GM12892 (cell line): ENCODE measurements at places on chromosomes 16 and 17.

DNA sequence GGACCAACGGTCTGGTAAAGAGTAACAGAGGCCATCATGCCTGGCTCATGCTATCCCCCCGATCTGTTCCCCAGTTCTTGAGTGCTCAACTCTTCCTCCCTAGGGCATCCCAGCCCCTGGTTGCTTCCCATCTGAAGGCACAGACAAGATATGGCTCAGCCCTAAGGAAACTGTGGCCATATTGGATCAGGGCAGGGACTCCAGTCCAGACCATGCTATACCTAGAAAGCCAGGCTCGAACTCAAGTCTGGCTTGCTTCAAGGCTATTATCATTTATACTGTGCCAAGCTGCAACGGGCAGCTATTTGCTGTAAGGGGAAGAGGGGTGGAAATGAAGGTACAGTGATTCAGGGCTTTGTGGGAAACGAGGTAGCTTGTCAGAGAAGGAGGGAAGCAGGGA, 2.8 kb downstream of the UBTF start:
- no peak for DNase-seq

GRCh38 chr17:70661342-70662222, 492.2 kb downstream of the KCNJ2 start:
- no peak for DNase-seq

DNA sequence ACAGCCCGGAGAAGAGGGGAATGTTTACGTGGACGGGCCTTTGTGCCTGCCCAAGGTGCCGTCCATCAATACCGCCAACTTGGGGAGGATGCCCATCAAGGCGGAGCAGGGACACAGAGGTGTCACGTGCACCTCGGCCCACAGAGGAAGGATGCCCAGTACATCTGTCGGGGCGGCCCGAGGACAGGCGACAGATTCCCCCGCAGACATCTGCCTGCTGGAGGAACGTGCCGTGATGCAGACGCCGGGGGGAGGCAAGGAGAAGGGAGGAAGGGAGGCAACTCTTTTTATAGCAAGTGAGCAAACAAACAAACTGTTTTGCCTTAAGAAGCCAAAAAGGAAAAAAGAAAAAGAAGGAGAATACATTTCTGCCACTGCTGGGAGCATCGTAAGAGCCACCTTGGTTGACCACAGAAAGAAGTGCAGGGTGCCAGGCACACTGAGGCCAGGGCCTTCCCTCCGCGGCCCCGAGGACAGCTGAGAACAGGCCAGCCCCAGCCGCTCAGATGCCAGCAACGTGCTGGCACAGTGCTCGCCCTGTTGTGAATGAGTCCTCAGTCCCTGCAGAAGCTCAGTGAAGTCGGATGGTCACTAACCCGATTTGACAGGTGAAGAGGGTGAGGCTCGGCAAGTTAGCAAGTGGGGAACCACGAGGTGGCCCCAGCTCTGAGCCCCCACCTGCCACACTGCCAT, 146.4 kb downstream of the RBFOX3 start:
- DNase-seq = no peak

DNA sequence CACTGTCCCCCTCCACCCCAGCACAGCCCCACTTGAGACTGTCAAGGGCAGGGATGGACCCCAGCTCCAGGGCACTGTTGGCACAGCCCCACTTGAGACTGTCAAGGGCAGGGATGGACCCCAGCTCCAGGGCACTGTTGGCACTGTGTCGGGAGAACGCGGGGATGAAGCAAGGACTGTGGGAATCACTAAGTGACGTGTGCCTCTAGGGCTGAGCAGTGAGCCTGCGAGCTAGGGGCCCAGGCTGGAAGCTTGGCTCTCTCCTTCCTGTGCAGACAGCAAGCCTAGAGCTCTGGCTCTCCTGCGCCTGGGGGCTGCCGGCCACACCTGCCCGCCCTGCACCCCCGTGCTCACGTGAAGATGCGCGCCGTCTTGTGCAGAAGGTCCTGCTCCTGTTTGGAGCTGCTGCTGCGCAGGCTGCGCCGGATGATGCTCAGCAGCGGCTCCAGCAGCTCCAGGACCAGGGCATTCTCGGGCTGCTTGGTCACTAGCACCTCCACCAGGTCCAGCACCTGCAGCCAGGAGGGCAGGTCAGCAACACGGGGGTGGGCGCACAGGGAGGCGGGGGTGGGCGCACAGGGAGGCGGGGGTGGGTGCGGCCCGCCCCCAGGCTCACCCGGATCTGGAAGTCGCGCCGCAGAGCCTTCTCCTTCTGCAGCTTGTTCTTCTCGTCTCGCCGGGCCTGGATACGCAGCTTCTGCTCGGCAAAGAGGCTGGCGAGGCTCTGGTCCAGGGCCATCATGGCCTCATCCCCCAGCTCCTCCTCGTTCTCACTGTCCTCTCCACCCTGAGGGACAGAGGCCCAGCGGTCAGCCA, 10.8 kb downstream of the MYBBP1A start:
- no peak for DNase-seq

DNA sequence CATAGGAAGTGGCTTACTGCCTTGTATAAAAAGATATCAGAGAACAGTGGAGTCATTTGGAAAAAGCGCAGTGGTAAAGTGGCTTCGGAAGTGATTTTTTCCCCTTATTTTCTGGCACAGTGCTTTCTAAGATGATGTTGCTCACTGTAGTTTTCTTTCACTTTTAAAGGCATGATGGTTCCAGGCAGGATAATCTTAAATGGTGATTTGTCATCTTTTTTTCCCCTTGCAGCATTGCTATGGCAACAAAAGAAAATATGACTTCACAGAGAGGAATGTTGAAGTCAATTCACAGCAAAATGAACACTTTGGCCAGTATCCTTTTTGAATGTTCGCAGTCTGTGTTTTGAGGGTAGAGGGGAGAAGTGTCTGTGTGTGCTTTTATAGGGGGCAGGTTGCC, 42.5 kb downstream of the GOSR1 start:
- DNase-seq = no peak

GRCh38 chr17:11493936-11494335, 104.3 kb upstream of the DNAH9 start:
- no peak for DNase-seq

- no peak for DNase-seq
Measured at GRCh38 chr17:70037498-70037897, 37.5 kb upstream of the KCNJ16 start.

- no peak for DNase-seq
Measured at GRCh38 chr16:84868829-84869472, 49.2 kb downstream of the CRISPLD2 start.

DNA sequence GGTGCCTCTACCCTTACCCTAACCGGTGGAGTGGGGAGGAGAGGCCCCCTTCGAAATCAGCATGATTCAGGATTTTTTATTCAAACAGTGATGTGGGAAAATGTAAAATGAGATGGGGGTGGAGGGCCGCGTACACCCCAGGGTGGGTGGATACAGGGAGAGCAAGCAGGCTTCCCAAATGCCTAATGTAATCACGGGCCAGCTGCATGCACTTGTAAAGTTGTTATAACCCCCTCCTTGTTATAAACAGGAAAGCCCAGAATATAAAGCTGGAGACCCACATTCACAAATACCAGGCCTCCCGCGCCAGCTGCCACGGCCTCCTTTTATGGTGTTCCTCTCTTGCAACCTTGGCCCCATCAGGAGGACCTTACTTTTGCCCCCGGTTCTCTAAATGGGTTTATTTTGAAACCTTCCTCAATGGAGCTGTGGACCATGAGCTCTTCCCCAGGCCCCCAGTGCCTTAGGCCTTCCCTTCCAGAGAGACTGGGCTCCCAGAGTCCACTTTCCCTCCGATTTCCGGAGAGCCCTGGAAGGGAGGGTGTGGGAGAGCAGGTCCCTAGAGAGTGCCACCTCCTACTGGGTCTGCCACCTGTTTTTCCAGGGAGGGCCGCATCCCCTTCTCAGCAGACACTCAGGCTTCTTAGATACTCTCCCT, 906 bp upstream of the FOXL1 start:
- DNase-seq = no peak

GRCh38 chr17:74764751-74765286, 11.3 kb downstream of the NAT9 start:
- DNase-seq = no peak

DNA sequence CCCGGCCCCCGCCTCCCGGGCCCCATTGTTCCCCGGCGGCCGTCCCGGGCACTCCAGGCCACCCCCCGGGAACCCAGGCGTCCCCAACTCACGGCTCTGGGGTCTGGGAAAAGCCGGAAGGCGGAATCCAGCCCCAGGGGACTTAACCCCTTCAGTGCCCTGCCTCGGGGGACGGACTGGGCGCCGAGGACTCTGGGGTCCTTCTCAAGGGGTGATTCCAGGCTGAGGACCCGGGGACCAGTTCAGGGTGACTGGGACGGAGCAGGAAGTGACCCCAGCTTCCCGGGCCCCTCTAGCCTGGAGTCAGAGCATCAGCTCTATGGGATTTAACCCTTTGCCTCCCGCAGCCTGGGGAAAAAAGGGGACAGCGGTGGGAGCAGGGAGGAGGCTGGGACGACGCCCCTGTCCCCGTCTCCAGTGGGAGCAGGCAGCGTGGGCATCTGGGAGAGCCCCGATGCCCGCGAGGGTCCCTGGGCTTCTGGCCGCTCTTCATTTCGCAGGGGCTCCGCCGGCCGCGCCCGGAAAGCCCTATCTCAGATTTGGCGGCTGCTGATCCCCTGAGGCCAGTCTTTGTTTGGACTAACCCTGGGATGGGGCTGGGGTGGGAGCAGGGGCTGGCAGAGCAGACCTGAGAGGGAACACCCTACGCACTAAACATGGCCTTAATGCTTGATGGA, at the start of gene ZNF629:
ZNF629 (minus strand) TSS at position 270 of the 677 bp plus-strand sequence. CDS start 2,723 bp downstream, outside the sequence.
- DNase-seq = no peak

DNA sequence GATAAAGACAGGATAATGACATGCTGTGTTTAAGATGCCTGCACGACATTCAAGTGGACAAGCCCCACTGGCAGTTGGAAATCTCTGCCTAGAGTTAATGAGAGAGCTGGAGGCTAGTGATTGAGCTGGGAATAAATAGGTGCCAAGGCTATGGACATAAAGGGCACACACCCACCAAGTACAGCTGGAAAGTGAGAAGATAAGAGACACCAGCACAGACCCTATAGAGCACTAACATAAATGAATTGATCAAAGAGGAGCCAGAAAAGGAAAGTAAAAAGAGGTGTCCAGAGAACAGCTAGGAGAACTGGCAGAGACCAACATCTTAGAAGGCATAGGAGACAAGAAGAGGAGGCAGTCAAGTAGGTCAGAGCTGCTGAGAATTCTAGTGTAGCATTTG, 101.2 kb downstream of the YPEL2 start:
- DNase-seq = no peak

DNA sequence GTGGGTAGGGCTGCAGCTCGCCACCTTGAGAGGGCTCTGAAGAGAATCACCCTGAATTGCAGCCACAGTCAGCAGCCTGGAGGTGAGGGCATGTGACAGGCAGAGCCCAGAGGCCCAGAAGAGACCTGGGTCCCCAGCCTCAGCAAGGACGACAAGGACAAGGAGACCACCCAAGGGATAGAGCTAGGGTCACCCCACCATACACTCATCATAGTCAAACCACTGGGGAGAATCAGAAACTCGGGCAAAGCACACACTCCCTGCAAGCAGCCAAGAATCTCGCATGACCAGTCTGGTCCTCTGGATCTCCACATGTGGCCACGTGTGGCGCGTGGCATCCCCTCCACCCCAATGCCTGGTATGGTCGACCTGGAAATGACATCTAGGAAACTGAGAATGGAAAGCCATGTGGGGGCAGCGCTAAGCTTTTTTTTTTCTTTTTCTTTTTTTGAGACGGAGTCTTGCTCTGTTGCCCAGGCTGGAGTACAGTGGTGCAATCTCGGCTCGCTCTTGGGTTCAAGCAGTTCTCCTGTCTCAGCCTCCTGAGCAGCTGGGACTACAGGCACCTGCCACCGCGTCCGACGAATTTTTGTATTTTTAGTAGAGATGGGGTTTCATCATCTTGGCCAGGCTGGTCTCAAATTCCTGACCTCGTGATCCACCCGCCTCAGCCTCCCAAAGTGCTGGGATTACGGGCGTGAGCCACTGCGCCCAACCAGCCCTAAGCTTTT, 4.6 kb upstream of the SPHK1 start:
- DNase-seq = no peak

GRCh38 chr16:11640987-11641817, 27.1 kb upstream of the SNN start:
- no peak for DNase-seq

DNA sequence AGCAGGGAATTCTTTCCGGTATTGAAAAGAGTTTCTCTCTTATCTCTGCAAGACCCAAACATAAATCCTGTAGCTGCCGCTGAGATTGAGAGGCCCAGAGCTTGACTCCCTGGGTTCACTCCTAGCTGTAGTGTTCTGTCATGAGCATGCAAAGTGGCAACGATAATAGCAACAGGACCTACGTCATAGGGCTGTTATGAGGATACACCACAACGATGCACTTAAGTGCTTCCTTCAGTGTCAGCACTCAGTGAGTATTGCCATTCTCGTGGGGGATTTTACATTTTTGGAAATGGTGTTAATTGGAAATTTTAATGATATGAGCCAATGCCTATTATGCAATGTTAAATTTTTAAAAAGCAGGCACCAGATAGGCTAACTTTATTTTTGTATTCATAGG, 199.8 kb downstream of the CYLD start:
- DNase-seq = no peak

GRCh38 chr16:2467528-2468232, 3.4 kb upstream of the NTN3 start:
- no peak for DNase-seq

- DNase-seq = no peak
Measured at GRCh38 chr16:23826528-23827045, 9.2 kb upstream of the PRKCB start.

DNA sequence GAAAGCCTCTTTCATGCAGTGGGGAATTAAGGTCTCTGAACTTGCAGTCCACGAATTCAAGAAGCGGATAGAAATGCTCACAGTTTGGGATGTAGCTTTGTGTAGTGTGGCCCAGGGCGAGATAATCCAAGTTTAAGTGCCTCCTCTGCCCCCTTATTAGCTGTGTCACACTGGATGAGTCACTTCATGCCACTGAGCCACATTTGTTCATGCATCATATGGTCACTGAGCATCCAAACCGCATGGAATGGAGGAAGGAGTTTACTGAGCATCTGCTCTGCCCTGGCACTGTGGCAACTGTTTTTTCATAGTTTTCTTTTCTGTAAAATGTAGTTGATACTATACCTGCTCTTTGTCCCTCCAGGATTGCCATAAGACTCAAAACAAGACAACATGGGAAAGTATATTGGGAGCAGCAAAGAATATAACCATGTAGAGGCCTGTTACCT, 15.1 kb upstream of the DHX8 start:
- no peak for DNase-seq

DNA sequence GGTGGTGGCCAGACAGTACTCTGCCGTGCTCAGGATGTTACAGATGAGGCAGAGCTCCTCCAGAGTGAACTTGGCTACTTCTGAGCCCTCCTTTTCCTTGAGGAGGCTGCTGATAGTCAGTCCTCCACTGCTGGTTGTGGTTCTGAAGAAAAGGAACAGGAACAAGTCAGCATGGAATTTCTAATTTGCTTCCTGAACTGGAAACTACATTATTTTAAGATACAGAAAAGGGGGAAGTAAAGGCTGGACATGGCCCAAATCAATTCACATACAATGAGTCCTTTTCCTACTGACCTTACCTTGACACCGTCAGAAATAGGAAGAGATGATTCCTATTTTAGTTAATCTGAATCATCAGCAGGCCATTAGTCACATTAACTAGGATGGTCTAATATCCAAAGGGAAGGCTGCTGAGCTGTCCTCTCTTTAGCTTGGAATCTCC, 154.2 kb downstream of the VPS53 start:
- no peak for DNase-seq

GRCh38 chr16:79151-80054, 1.4 kb downstream of the MPG start:
- DNase-seq = no peak
